ENCODE measurements at places on chromosomes 11 and 22. TPM values are rescaled to one million over a fixed set of nuclear protein-coding genes. Genes with fewer than 3 reads are reported as not detected.

SMC1B gene
- total RNA-seq: not detected

LRRC74B gene
- total RNA-seq: not detected

DNA sequence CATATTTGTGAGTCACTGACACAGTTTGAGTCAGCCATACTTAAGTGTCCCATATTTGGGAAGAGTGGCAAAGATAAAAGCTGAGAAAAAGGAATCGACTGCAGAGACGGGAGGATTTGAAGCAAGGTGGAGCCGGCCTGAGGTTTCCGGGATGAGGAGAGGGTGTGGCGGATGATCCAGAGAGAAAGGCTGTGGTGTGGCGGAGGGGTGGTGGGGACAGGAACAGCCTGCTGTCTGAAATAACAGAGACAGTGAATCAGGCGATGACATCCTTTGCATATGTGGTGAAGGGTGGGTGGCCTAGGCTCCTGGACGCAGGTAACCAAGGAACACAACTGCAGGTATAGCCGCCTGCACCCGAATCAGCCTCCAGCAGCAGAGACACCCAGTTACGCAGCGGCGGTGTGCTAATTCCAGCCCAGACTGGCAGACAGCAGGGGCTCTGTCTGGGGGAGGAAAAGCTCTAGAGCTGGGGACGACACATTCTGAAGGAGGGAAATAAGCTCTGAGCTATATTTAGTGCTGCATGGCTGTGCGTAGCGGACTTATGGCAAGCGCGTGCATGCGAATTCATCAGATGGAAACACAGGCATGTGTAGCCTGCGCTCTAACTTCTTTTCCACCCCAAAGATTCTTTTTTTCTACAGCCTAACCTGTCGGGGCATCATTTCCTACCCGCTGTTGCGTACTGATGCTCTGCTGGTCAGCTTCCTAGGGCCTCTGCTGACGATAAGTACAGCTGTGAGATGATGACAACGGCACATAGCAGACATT, 62.7 kb upstream of the BARX2 start:
- DNase-seq: no peak

DNA sequence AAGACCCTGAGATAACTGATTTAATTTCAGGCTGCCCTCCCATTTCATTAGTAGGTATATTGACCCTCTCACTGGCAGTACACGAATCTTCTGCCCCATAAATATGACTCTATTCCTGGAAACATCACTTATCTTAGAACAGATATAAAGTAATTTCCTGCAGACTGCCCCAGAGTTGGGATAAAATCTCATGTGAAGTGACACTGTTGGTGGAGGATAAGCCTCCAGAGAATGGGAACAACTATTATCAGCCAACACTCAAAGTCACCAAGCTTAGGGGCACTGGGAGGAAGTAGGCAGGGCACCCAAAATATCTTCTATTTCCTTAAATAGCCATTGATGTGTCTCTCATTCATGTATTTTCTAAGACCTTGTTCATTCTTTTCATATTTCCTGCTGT, 8.2 kb downstream of the OR51B5 start:
- no peak for DNase-seq

DNA sequence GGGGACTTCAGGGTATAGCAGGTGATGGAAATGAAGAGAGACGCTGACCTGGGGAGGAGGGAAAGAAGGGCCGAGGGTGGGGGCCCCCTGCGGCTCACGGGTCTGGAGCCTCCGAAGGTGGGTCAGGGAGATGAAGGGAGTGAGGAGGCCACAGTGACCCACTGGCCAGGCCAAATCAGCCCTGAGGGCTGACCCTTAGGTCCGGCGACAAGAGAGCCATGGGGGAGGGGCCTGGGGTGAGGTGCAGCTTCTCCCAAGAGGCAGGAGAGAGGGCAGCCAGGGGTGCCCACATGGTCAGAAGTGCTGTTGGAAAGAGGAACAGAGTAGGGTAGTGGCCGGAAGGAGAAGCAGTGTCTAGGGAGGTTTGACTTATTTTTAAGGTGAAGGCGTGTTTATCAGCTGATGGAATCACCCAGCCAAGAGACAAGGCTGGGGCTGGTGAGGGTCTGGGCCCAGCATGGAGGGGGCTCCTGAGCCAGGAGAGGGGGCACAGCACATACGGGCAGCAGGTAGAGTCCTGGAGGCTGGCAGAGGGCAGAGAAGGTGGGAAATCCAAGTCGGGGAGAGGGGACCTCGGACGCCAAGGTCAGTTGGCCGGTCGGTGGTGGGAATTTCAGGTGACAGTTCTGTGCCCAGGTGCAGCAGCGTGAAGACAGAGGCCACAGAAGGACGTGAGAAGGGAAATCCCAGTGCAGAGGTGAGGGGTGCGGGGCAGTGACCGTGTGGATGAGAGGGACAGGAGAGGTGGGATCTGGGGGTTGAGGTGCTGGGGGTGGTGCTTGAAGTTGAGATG, 49.0 kb downstream of the LINC01488 start:
- no peak for DNase-seq

DNA sequence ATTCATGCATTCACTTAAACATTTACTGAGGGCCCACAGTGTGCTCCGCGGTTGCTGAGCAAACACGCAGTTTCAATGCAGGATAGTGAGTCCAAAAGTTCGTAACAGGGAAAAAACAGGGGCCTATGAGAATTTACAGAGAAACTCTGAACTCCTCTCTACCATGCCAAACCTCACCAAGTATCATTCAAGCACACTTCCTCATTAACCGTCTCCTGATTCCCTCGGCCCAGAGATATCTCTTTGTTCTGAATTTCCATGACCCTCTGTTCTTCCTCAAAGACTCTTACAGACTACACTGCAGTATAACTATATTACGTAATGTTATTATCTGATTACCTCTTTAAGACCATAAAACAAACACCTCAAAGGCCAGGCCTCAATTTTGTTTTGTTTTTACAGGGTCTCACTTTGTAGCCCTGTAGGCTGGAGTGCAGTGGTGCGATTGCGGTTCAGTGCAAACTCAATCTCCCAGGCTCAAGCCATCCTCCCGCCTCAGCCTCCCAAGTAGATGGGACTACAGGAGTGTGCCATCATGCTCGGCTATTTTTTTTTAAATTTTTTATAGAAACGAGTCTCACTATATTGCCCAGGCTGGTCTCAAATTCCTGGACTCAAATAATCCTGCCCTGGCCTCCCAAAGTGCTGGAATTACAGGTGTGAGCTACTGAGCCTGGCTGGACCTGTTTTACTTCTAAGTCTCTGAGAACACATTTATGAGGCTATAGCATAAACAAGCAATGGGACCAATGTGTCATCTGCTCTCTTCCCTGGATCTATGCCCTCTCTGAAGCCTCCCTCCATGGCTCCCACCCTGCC, 3.6 kb downstream of the HPS4 start:
- no peak for DNase-seq

- no peak for DNase-seq
Measured at GRCh38 chr11:97118614-97119200, 728.9 kb downstream of the JRKL start.

DNA sequence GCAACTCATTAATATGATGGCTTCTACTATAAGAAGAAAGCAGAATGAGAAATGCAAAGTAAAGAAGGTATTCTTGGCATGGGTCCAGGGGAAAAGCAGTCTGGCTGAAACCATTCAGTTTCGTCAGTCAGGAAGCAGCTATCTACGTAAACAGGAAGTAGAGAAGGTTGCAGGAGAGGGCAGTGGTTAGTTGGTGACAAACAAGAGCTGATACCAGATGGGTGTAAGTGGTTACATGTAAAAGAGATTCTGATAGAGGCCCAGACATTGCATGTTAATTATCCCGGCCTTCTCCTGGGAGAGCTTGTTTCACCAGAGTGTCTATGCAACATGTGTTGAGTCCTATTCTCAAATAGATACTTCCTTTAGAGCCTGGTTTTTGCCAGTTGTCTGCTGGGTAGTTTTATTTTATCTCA, 58.4 kb upstream of the PSMA1 start:
- no peak for DNase-seq

DNA sequence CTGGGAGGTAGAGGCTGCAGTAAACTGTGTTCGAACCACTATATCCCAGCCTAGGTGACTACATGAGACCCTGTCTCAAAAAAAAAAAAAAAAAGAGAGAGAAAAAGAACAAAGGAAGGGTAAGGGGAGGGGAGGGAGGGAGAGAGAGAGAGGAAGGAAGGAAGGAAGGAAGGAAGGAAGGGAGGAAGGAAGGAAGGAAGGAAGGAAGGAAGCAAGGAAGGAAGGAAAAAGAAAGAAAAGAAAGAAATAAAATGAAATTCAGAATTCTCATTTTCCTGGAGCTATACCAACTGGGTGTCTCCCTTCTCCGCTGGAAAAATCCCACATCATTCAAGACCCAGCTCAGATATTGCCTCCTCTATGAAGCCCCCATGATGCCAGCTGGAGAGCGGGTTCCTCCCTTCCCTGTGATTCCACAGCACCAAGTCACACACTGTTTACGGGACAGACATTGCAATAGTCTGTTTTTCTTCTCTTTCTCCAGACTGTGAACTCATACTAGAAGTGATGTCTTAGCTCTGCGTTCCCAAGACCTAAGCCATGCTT, 3.0 kb upstream of the PPFIA1 start:
- no peak for DNase-seq

Data from osteocyte (in vitro differentiated cells).